Myocyte (in vitro differentiated cells): ENCODE measurements at places on chromosomes 1 and 21. TPM values are rescaled to one million over a fixed set of nuclear protein-coding genes. Genes with fewer than 3 reads are reported as not detected.

BACE2 gene
- total RNA-seq: 21.3 and 23.2 TPM in 2 replicates

CCDC185 gene
- total RNA-seq: not detected in 2 replicates

CDCP2 gene
- not detected in 2 replicates for total RNA-seq

FAM72C gene
- total RNA-seq: 0.36 and 0.96 TPM in 2 replicates

CHIT1 gene
- 5.0 and 7.7 TPM in 2 replicates for total RNA-seq

DARS2 gene
- total RNA-seq: 12.4 and 14.9 TPM in 2 replicates

IFNLR1 gene
- 0.13 and 0.26 TPM in 2 replicates for total RNA-seq

TSSK3 gene
- total RNA-seq: 0.88 and 1.0 TPM in 2 replicates

OR2T11 gene
- not detected in 2 replicates for total RNA-seq

KPRP gene
- total RNA-seq: not detected in 2 replicates

JTB gene
- total RNA-seq: 162 and 217 TPM in 2 replicates

TNFRSF14 gene
- 8.6 and 9.1 TPM in 2 replicates for total RNA-seq

VWA5B1 gene
- total RNA-seq: not detected in 2 replicates

ZNF670 gene
- 1.4 and 2.7 TPM in 2 replicates for total RNA-seq

DNA sequence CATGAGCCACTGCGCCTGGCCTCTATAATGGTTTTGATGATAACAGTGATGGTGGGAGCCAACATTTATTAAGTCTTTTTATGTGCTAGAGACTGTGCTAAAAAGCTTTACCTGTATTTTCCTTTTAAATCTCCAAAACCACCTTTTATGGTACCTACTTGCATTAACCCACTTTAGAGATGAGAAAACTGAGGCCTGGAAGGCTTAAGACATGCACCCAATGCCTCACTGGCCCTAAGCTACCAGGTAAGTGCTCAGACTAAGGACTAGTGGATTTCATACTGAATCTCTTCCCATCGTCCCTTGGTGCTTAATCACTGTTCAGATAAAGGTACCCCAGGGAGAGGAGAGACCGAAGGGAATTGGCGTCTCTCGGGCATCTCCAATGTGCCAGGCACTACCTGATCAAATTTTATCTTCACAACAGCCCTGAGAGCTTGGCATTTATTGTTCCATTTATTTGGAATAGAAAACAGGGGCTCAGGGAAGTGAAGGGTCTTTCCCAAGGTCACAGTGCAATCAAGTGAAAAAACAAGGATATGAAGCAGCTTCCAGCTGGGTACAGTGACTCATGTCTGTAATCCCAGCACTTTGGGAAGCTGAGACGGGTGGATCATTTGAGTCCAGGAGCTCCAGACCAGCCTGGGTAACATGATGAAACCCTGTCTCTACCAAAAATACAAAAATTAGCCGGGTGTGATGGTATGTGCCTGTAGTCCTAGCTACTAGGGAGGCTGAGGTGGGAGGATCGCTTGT is 84.2 kb downstream of the LACTBL1 start:
- DNase-seq: peak; percentile 69

- DNase-seq: no peak
These were observed 9.6 kb downstream of the CLEC20A start for GRCh38 chr1:178487070-178487615.

GRCh38 chr1:187891993-187892682 is 1063.4 kb downstream of the PLA2G4A start:
- no peak for DNase-seq

DNA sequence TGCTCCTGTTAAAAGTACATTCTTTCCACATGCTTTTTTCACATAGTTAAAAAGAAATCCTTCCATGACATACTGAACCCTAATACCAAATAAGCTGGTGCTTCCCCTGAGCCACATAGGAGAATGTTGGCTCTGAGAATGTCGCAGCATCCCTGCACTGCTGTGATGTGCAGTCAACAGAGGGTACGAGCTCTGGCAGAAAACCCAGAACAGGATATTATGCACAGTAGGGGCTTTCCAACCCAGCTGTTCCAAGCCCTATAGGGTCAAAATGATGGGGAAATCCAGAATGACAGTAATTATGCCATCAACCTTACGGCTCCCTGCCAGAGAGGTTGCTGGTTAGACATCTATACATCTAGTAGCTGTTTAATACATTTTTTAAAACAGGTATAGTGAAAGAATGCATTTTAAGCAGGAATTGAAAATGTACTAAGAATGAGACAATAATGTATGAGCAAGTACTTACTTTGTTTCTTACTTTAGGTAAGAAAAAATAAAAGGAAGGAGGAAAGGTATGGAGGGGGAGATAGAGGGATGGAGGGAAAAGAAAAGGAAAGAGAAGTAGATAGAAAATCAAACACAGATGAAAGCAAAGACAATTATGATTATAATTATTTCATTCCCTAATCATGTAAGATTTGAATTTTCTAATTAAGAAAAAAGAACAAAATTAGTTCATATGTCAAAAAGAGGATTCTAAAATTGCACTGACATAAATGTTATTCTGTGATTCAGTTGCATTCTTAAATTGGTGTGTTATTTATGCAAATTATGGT is 126.0 kb downstream of the NR5A2 start:
- DNase-seq: no peak

DNA sequence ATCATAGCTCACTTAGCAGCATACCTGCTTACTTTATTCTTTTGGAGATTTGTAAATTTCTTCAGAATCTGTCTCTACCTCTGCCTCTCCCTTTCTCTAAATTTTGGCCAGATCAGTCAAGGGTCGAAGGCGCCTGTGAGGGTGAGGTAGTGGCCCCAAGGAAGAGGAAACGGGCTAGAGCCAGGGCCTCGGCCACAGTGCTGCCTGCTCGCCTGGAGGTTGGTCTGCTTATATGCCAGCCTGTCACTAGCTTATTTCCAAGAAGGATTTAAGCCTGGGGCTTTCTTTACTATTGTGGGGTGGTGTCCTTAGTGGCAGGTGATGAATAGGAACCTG is 19.6 kb downstream of the PEX14 start:
- no peak for DNase-seq

- no peak for DNase-seq
These were observed 141.5 kb upstream of the FGGY start for GRCh38 chr1:59155351-59155750.

- DNase-seq: peak; percentile 58
These were observed 31.4 kb downstream of the DDR2 start for GRCh38 chr1:162663589-162664106.

- DNase-seq: peak; percentile 58
These were observed 1.4 kb downstream of the B3GALNT2 start for GRCh38 chr1:235502601-235503402.

- no peak for DNase-seq
These were observed 38.4 kb downstream of the WARS2 start for GRCh38 chr1:119102051-119102450.

DNA sequence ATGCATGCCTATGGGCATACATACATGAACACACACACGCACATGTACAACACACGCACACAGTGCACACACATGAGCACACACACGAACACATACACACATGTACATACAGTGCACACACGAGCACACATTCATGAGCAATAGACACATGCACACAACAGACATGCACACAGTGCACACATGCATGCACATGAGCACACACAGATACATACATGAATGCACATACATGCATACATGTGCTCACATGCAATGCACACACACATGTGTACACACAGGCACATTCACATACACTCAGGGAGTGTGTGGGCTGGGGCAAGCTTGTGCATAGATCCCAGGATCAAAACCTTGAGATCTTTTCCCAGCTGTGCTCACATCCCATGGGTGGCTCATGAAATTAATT is 18.9 kb downstream of the CRYAA start:
- no peak for DNase-seq

GRCh38 chr1:31007462-31007991 is 58.0 kb downstream of the PUM1 start:
- peak; percentile 13 for DNase-seq

DNA sequence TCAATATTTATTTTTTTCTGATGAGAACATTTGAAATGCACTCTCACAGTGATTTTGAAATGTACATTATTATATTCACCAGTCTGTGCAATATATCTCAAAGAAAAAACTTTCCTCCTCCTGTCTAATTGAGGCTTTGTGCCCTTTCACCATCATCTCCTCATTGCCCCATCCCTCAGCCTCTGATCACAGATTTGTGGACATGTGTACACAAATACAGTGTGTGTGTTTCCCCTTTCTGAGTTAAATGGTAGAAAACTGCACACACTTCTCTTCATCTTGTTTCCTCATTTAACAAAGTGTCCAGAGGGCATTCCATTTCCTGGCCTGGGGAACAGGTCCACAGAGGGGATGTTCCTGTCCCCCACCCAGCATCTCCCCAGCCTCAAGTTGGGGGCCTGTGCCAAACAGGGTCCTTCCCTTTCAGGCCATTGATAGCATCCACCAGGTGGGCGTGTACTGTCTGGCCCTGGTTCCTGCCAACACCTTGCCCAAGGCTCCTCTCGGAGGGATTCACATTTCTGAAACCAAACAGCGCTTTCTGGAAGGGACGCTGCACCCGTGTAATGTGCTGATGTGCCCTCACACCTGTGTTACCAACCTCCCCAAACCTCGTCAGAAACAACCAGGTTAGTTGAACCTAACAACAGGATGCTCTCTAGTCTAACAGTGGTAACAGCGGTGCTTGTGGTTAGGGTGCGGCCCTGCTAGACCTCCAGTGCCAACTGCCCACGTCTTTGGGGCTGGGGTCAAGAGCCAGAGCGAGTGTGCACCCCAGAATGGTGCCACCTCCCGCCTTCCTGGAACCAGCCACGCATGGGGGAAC is 54.6 kb downstream of the S100B start:
- DNase-seq: no peak

GRCh38 chr21:35239811-35240219 is 190.7 kb upstream of the RUNX1 start:
- DNase-seq: peak; percentile 93

DNA sequence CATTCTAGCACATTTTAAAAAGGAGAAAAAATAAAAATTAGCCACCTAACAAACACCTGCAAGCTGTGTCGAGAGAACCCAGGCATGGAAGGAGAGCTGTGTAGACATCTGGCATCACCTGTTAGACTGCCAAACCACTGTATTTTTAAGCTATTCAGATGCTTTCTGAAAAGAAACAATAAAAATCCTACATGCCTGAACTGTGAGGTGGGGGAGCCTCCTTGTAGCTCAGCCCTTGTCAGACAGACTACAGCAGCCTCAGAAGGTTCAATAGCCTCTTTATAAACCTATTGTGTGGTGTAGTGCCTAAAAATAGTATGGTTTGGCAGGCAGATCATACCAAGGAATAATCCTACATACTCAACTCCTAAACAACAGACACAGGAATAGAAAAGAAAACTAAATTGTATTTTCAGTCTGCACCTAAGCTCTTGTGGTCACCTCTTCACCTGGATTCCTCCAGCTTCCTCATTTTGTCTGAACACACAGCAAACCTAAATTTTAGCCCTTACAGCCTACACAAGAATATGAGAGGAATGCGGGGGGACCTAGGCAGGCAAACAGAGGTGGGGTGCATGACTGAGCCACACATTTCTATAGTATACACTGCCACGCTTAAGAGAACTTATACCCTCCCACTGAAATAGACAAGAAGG is 67.0 kb downstream of the SIPA1L2 start:
- peak; percentile 26 for DNase-seq

- no peak for DNase-seq
These were observed 23.3 kb upstream of the NBL1 start for GRCh38 chr1:19620786-19621185.

DNA sequence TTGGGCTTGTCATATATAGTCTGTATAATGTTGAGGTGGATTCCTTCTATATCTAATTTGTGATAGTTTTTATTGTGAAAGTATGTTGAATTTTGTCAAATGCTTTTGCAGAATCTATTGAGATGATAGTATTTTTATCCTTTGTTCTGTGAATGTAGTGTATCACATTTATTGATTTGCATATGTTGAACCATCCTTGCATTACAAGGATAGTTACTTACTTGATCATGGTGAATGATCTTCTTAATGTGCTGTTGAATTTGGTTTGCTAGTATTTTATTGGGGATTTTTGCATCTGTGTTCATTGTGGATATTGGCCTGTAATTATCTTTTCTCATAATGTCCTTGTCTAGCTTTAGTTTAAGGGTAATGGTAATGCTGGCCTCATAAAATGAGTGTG is 8.3 kb downstream of the FGGY start:
- DNase-seq: no peak

DNA sequence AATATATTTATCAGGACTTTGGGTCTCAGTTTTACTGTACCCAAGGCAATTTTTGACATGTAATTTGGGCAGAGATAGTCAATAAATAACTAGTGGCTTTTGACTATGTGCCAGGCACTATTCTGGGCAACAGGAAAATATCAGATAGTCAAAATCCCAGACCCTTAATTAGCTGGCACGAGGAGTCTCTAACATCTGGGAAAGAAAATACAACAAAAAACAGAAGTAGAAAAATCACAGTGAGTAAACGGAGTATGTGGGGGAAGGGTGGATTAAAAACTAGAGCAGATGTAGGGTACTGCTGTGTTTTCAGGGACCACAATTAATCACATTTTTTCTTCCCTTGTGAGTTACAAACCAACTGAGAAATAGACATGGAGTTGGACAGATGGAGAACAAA is 217.8 kb downstream of the NCAM2 start:
- peak; percentile 6 for DNase-seq

GRCh38 chr1:230276401-230276800 is 149.7 kb downstream of the PGBD5 start:
- no peak for DNase-seq

GRCh38 chr1:57411262-57411661 is 12.6 kb downstream of the DAB1 start:
- DNase-seq: peak; percentile 89

GRCh38 chr1:64033667-64034220 is 169.7 kb upstream of the UBE2U start:
- peak; percentile 44 for DNase-seq

GRCh38 chr1:234214129-234214910 is 158.9 kb upstream of the COA6 start:
- DNase-seq: no peak

DNA sequence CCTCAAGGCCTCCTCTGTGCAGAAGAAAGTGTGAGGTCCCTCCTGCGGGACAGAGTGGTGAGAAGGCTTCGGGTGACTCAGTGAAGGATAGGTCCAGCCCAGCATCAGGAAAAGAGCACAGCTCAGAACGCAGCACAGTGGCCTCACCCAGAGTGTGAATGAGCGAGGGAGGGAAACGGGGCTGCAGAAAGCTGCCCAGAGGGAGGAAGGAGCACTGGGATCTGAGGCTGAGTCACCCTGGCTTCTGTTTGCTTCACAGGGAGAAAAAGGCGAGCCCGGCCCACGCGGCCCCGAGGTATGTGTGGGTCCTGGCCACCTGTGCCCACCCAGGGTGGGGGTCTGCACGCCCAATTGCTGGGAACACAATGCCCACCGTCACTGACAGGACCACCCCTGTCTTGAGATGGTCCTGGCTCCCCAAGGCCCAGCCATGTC is 24.3 kb downstream of the COL6A2 start:
- DNase-seq: no peak

DNA sequence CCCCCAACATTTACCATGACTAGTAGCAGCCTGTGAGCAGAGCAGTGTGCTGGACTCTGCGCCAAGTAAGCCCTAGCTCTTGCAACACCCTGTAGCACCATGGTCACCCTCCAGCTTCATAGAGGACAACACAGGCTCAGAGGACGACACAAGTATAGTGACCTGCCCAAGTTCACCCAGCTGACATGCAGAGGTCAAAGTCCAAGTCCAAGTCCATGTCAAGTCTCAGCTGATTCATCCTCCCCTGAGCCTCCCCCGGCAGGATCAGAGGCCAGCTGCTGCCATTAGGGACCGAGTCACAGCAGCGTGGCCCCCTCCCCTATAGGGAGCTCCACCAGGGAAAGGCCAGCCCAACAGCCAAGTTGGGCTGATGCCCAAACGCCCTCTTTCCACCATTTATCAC is 15.9 kb downstream of the SDC3 start:
- no peak for DNase-seq

- DNase-seq: no peak
These were observed 157.9 kb downstream of the DHRS3 start for GRCh38 chr1:12460121-12460520.
